ENCODE measurements at places on chromosomes 5 and 9. TPM values are rescaled to one million over a fixed set of nuclear protein-coding genes. Genes with fewer than 3 reads are reported as not detected.
A peak's percentile ranks its signal among the peaks of the same experiment; 100 is the strongest.

- no peak for DNase-seq
Measured at GRCh38 chr5:96288845-96289185, 144.2 kb downstream of the PCSK1 start.

- no peak for DNase-seq
Measured at GRCh38 chr5:1868886-1869475, 13.7 kb downstream of the IRX4 start.

- DNase-seq: no peak
Measured at GRCh38 chr5:83104021-83104420, 26.7 kb downstream of the XRCC4 start.

DNA sequence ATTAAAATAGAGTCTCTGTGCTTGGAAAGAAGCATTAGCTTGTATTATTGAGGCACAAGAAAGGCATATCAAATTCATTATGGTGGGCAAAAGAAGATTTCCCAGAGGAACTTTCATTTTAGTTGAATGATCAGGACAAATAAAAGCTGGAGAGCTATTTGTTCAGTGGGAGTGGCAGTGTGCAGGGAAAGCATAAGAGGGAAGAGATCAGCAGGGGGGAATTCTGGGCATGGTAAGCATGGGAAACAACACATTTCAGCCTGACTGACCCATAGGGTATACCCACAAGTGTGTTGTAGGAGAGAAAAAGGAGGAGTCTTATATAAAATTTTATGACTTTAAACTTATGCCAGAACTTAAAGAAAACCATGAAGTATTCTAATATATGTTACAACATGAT, 167.7 kb upstream of the RASA1 start:
- no peak for DNase-seq

GRCh38 chr5:138605254-138605972, 30.2 kb upstream of the HSPA9 start:
- DNase-seq: no peak

- no peak for DNase-seq
Measured at GRCh38 chr5:137705106-137705505, 30.8 kb downstream of the KLHL3 start.

DNA sequence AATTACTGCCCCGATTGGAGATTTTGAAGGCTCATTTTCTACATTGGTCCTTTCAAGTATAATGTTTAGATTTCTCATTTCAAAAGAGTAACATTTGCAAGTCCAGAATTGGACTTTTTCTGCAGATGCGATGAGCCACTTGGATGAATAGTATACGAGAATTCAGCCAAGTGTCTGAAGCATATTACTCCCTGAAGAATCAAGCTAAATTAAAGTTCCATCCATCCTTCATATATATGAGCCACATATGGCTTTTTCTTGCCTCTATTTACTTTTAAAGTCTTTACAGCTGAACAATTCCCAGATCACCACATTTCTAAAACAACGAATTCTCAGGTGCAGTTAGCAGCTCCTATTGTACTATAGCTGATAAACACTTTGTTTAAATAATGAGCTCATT, 288.7 kb downstream of the CEMIP2 start:
- DNase-seq: no peak

DNA sequence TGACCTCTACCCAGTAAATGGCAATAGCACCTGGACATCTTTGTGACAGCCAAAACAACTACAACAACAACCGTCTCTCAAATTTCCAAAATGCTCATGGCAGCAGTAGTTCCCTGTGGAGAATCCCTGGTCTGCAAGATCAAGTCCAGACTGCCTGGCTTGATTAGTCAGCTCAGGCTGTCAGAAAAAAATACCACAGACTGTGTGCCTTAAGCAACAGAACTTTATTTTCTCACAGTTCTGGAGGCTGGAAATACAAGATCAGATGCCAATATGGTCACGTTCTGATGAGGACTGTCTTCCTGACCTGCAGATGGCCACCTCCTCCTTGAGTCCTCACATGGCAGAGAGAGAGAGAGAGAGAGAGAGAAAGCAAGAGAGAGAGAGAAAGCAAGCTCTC, 52.3 kb upstream of the MOCS2 start:
- peak; percentile 24 for DNase-seq

- DNase-seq: peak; percentile 67
Measured at GRCh38 chr5:13987843-13988464, 43.5 kb upstream of the DNAH5 start.

GRCh38 chr5:106171708-106172107, 1499.0 kb downstream of the EFNA5 start:
- no peak for DNase-seq

DNA sequence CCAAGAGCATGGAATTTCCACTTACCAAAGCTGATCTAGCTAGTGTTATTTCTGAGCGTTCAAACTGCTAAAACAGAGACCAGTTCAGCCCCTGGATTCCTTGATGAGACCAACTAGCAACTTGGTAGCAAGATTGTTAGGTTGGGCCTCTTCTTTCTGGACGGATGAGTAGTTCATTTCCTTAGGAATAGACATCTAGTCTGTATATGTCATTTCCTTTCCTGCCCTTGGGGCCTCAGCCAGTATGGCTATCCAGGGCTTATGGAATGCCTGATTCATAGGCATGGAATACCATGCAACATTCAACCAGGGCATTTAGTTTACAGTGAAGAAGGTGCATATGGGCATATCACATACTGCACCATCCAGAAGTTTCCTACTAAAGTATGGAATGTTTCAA, 14.5 kb upstream of the LPAR1 start:
- DNase-seq: peak; percentile 78

- DNase-seq: no peak
Measured at GRCh38 chr5:170536525-170536924, 32.7 kb downstream of the KCNIP1 start.

- DNase-seq: no peak
Measured at GRCh38 chr9:104073098-104073769, 20.9 kb upstream of the SMC2 start.

DNA sequence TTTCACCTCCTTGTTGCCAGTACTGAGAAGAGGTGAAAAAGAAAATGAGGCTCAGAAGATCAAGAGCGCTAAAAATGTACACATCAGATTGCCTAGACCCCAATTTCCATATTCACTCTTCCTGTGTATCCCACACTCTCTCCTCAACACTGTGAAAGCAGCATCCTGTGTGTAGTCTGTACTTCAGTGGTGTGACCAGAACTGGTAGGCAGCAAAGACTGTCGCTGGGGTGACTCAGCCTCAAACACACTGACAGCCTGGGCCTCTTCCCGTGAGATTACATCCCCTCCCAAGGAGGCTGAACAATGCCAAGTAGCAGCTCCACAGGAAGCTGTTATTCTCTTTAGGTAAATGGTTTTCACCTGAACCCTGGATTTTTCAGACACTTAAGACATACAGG, 135.5 kb downstream of the CCDC192 start:
- DNase-seq: no peak

- peak; percentile 51 for DNase-seq
Measured at GRCh38 chr9:3856592-3856991, 330.8 kb upstream of the RFX3 start.

DNA sequence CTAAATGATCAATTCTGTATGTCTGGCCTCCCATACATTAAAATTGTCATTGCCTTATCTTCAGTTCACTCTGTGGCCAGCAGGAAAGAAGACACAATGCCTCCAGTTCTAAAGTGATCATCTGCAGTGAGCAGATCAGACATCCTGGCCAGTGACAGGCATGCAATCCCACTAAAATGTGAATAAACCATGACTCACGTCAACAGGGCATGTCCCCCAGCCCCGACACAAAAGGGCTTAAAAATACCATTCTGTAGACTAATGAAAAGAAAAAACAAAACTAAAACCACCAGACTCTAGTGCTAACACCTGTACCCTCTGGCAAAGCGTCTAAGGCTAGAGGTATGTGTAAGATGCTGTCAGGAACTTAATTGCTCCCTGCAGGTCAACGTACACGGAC, 38.5 kb downstream of the DDX31 start:
- DNase-seq: peak; percentile 84

The SPINK1 gene
- not detected for total RNA-seq

The TGFBI gene
- 1,163 TPM for total RNA-seq

The WDR38 gene
- total RNA-seq: 0.12 TPM

The OR13C4 gene
- not detected for total RNA-seq

The PTRH1 gene
- 27.0 TPM for total RNA-seq

The SGCD gene
- 5.7 TPM for total RNA-seq
